Neural crest cell (in vitro differentiated cells): ENCODE measurements at places on chromosomes 2 and 18. TPM values are rescaled to one million over a fixed set of nuclear protein-coding genes. Genes with fewer than 3 reads are reported as not detected.

ATOH8 gene
- total RNA-seq = 6.9 and 7.7 TPM in 2 replicates

NEURL3 gene
- total RNA-seq = 0.21 TPM in 1 of 2 replicates, not detected in the other

LDLRAD4 gene
- total RNA-seq = 1.4 and 1.7 TPM in 2 replicates

GRB14 gene
- 0.82 and 0.93 TPM in 2 replicates for total RNA-seq

GPBAR1 gene
- total RNA-seq = 0.14 TPM in 1 of 2 replicates, not detected in the other

RAX gene
- total RNA-seq = not detected in 2 replicates

PRKAG3 gene
- total RNA-seq = not detected in 2 replicates

ASB18 gene
- total RNA-seq = not detected in 2 replicates

ALPG gene
- not detected in 2 replicates for total RNA-seq

FBXO48 gene
- 1.6 and 1.7 TPM in 2 replicates for total RNA-seq

ANKRD53 gene
- 1.2 and 1.7 TPM in 2 replicates for total RNA-seq

HAAO gene
- total RNA-seq = 3.5 and 4.9 TPM in 2 replicates

LRRC30 gene
- total RNA-seq = not detected in 2 replicates

VAMP8 gene
- total RNA-seq = 1.1 and 2.1 TPM in 2 replicates

ASTL gene
- not detected in 2 replicates for total RNA-seq

CKAP2L gene
- 27.4 and 31.3 TPM in 2 replicates for total RNA-seq

PTPRN gene
- 3.2 and 4.1 TPM in 2 replicates for total RNA-seq

CD207 gene
- total RNA-seq = not detected in 2 replicates

GPR75 gene
- 4.5 and 4.7 TPM in 2 replicates for total RNA-seq

UGT1A6 gene
- not detected in 2 replicates for total RNA-seq

C2orf66 gene
- total RNA-seq = 0.23 TPM in 1 of 2 replicates, not detected in the other

LIMS2 gene
- total RNA-seq = 7.6 and 8.8 TPM in 2 replicates

SPR gene
- total RNA-seq = 5.8 and 6.3 TPM in 2 replicates

SPATA3 gene
- not detected in 2 replicates for total RNA-seq

CRYGC gene
- total RNA-seq = not detected in 2 replicates

RND3 gene
- total RNA-seq = 49.7 and 54.3 TPM in 2 replicates

SELENOI gene
- 41.2 and 42.4 TPM in 2 replicates for total RNA-seq

ARHGEF33 gene
- 0.59 and 1.1 TPM in 2 replicates for total RNA-seq

ARMC9 gene
- 35.0 and 35.2 TPM in 2 replicates for total RNA-seq

LIMS4 gene
- total RNA-seq = 0.32 and 0.75 TPM in 2 replicates

VWA3B gene
- total RNA-seq = not detected in 2 replicates

GREB1L gene
- total RNA-seq = 74.8 and 80.5 TPM in 2 replicates

CHST9 gene
- total RNA-seq = 0.49 and 0.64 TPM in 2 replicates

CHAC2 gene
- 7.8 and 7.9 TPM in 2 replicates for total RNA-seq

DHRS9 gene
- not detected in 2 replicates for total RNA-seq

ABHD1 gene
- 0.47 and 0.82 TPM in 2 replicates for total RNA-seq

RNU2-63P gene
- 24.6 and 25.1 TPM in 2 replicates for total RNA-seq

DIS3L2 gene
- total RNA-seq = 47.2 and 51.9 TPM in 2 replicates

COL6A3 gene
- total RNA-seq = 4.5 and 4.9 TPM in 2 replicates

NLRC4 gene
- not detected in 2 replicates for total RNA-seq

CCDC148 gene
- 1.4 and 1.8 TPM in 2 replicates for total RNA-seq

NOL4 gene
- 0.14 and 0.63 TPM in 2 replicates for total RNA-seq

NT5C1B gene
- not detected in 2 replicates for total RNA-seq

SERPINB13 gene
- total RNA-seq = not detected in 2 replicates

RBM45 gene
- total RNA-seq = 15.9 and 16.7 TPM in 2 replicates

BCL2L11 gene
- 16.4 and 21.9 TPM in 2 replicates for total RNA-seq

TFPI gene
- total RNA-seq = 7.0 and 8.0 TPM in 2 replicates

ARHGAP28 gene
- total RNA-seq = 20.2 and 22.5 TPM in 2 replicates

DNAH7 gene
- total RNA-seq = 1.5 and 2.6 TPM in 2 replicates

RAMP1 gene
- 0.58 and 0.91 TPM in 2 replicates for total RNA-seq

IGFBP2 gene
- total RNA-seq = 365 and 366 TPM in 2 replicates

GCG gene
- total RNA-seq = 0.27 TPM in 1 of 2 replicates, not detected in the other
